ENCODE measurements at places on chromosomes 1 and 21.

DNA sequence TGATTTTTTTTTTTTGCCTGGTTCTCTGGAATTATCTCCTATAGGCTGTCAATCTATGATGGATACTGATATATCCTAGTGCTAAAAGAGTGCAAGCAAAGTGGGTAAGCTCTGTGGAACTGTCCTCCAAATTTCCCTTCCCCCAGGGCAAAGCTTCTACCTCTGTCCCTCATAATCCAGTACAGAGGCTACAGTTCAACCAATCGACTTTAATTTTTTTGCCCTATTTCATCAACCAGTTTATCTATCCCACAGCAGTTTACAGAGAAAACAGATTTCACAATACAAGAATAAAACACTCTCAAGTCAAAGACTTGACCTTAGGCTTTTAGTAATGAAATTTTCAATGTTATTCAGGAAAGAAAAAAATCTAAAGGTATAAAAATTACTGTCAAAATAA is 13.9 kb downstream of the PUM1 start:
- DNase-seq = no peak

DNA sequence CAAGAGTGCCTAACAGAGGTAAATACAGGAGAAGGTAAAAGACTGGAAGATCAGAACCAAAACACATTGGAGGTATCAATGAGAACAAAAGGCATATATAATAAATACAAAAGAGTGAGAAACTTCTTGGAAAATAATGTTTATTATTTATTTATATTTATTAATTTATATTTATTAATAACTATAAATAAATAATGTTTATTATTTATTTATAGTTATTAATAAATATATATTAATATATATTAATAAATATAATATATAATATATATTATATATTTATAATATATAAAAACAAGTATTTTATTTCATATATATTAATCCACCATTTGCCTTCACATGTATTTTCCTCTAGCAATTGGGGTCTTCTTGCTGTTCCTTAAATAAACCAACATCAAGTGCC is 391.9 kb downstream of the GPATCH2 start:
- DNase-seq = no peak

DNA sequence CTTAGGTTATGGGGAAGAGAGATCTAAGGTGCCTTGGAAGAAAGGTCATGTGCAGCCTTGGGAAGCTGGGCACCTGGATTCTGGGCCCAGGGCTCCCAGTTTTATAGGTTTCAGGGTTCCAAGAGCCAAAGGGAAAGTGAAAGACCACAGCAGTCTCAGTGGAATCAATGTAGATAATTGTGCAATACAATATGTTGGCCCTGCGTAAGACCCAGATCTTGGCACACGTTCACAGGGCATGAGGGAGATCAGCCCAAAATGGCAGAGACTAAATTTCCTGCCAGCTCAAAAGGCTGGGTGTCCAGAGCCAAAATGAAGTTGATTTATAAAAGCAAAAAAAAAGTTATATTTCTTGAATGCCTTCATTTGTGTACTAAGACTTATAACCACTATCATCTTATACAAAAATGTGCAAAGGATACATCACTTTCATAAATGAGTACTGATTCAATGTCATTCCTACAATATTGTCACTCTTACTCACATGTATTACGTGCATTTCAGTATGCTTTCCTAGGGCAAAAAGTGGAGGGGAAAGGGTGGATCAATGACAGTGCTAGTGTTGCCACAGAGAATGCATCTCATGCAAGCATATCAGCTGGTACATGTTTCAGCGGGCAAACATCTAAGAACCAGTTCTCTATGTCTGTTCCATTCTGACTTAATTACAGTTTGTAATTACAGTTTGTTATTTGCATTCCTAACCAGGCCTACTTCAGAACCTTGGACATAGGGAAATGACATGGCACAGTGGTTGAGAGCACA is 22.5 kb upstream of the NPL start:
- DNase-seq = no peak

DNA sequence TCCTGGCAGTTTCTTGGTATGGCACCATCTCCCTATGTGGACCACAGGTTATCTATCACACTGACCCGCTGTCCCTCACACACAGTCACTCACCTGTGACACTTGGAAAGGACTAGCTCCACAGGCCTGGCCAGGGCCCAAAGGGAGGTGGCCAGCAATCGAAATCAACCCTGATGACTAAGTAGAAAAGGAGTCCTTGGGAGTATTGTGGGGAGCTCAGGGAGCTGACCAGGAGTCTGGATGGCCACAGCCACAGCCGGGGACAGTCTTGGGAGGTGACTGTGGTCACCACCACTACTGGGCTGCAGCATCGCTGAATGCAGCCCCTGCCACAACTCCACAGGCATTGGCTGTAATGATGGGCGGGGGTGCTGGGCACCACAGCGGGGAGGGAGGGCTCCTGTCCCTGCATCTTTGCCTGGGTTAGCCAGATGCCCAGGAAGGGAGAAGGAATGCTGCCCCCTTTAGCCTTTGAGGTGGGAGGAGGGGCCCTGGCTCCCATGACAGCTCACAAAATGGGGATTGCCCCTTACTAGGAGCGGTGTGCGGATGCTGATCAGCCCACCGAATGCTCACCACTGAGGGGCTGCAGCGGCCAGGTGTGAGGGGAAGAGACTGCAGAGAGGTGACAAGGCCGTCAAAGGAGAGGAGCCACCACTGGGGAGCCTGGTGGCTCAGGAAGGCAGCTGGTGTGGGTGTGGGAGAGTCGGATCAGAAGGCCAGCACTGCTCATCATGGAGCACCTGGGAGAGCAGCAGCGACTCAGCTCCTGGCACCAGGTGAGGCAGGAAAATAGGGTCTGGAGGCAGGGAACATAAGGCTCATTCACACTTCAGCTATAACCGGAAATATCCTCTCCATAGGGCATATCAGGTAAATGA is 61.3 kb downstream of the H3-3A start:
- DNase-seq = no peak

- no peak for DNase-seq
Measured at GRCh38 chr21:34593954-34594531, 20.9 kb downstream of the RCAN1 start.

DNA sequence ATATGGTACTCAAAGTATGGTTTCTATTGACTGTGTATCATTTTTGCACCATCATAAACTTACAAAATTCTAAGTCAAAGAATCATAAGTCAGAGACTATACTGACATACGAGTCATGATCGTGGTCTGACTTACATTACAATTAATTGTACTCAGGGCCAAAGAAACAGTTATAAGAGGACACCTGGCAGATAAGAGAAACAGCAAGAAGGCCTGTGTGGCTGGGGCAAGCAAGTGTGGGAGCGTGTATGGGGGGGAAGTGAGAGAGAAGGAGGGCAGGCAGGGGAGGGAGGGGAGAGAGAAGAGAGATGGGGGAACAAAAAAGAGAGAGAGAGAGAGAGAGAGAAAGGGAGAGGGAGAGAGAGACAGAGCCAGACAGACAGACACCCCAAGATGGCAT is 70.9 kb downstream of the RERE start:
- DNase-seq = no peak

DNA sequence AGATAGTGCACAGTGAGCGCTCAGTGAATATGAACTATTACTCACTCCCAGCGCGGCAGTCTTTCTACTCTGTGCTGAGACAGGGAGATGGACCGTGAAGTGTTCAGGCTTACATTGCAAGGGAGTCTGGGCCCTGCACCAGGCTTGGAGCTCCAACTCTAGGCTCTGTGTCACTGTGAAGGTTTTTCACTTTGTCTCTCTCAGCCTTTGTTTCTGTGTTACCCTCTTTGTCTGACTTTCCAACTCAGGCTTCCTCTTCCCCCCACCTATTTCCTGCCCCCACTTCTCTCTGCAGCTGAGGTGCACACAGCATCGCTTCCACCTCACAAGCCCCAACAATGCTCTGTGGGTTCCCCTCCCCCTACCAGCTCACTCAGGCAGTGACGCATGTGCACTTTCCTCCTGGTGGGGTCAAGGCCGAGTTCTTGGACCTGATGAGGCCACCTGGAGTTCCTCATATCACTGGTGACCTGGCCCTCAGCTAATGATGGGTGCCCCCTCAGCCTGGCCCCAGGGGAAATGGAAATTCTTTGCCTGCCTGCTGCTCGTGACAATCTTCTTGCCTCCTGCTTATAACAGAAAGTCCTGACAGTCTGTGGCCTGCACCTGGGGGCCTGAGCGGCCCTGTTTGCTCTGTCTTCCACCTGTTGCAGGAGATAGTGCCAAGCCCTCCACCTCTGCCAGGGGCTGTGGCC is 1.1 kb upstream of the LCK start:
- no peak for DNase-seq

- no peak for DNase-seq
Measured at GRCh38 chr1:210797422-210797821, 336.5 kb downstream of the KCNH1 start.

DNA sequence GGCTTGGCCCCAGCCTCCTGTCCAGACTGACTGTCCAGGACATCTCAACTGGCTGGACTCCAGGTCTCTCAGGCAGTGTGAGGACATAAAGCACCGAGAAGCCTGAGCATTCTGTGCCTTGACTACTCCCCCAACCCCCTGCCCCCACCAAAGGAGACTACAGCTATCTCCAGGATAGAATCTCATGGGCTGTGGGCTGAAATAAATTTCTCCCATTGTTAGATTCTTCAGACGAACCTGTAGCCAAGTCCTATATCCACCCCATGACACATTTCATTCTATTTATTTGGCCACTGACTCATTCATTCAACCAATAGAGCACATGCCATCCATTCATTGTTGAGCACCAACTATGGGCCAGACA is 11.4 kb downstream of the VWA5B1 start:
- no peak for DNase-seq

DNA sequence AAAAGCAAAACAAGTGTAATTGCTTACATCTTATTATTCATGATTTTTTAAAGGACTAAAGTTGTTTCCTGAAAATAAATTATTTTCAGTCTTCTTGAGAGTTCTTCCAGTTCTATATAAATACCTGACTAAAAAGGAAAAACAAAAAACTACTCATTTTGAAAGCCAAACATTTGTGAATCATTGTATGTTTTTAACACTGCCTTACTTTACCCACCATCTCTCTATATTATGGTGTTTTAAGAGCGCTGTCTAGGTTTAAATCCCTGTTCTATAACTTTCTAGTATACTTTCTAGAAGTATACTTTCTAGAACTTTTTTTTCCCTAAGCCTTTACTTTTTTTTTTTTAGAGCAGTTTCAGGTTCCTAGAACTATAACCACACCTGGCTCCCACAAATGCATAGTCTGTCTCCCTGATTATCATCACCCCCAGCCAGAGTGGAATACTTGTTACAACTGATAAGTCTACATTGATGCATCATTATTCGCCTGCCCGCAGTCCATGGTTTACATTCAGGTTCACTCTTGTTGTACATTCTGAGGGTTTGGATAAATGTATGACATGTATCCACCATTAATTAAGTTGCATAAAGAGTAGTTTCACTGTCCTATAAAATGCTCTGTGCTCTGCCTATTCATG is 9.8 kb downstream of the RSBN1 start:
- DNase-seq = no peak

GRCh38 chr1:85321237-85321964 is 45.0 kb upstream of the BCL10 start:
- DNase-seq = no peak

DNA sequence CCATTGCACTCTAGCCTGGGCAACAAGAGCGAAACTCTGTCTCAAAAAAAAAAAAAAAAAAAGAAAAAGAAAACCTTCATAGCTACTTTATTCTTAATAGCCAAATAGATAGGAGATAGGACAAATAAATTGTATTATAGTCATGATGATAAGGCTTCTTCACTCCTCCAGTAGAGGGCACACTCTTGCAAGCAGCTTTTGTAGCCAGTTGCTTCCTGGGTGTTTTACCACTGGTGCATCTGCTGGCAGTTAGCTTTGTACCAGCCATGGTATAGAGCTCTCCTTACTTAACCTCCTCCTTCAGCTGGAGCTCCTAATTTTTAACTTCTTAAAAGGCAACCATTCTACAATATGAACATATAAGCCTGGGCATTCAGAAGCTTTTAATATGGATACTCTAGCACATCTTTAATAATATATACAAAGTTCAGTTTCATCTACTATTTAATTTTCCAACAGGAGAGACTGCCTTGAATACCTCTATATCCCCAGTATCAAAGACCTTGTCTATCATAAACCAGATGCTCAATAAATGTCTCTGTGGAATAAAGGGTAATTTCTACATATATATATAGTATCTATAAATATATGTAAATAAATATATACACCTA is 35.8 kb downstream of the EVI5 start:
- DNase-seq = no peak

- no peak for DNase-seq
Measured at GRCh38 chr1:227759341-227760300, 24.4 kb downstream of the SNAP47 start.

- DNase-seq = no peak
Measured at GRCh38 chr1:190906206-190906725, 428.6 kb upstream of the BRINP3 start.

- DNase-seq = no peak
Measured at GRCh38 chr1:201598973-201599372, 60.0 kb downstream of the NAV1 start.
